Stimulated activated CD8-positive, alpha-beta memory T cell treated with anti-CD3 and anti-CD28 coated beads, Interleukin-2, amount 100 ng/mL, for 1 hour (primary cell): ENCODE measurements at places on chromosomes 2 and 18.

- DNase-seq: no peak
These were observed 38.6 kb upstream of the ARL4C start for GRCh38 chr2:234535464-234535863.

DNA sequence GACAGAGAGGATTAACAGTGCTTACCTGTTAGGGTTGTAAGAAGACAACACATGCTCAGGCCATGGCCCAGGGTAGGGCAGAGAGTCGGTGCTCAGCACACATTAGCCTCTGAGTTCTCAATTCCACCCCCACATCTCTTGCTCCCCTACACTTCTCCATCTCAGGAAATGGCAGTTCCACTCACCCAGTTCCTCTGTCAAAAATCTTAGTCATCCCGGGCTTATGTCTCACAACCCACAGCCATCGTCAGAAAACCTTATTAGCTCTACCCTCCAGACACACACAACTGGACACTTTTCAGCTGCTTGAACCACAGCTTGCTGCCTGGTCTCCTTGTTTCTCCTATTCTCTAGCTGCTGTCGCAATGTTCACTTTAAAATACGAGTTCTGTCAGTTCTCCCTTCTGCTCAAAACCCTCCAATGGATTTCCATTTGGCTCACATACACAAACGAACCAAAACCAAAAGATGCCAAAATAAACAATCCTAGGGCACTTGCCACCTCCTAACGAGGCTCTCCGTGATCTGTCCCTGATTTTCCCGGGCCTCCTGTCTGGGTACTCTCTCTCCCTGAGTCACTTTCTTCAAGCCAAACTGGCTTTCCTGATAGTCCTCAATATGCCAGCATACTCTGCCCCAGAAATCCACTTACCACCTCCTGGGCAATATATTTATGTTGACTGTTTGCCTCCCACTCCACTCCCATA lies 89.7 kb downstream of the KCTD1 start:
- no peak for DNase-seq

DNA sequence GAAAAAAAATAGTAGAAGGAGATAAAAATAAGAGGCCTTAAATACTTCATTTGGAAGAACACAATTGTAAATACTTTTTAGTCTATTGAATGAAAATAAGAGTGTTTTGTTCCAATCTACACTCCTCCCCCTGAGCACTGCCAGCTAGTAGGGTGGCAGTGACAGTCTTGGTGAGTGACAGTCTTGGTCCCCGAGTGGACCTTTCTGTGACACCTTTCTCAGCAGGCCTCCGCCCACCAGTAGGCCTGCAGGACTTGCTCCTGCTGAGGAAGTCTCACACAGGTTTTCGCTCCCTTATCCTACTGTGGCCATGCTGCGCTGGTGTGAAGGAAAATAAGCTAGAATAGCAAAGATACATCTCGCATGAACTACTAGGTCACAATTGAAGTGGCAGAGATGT lies 666.8 kb downstream of the NR4A2 start:
- no peak for DNase-seq

DNA sequence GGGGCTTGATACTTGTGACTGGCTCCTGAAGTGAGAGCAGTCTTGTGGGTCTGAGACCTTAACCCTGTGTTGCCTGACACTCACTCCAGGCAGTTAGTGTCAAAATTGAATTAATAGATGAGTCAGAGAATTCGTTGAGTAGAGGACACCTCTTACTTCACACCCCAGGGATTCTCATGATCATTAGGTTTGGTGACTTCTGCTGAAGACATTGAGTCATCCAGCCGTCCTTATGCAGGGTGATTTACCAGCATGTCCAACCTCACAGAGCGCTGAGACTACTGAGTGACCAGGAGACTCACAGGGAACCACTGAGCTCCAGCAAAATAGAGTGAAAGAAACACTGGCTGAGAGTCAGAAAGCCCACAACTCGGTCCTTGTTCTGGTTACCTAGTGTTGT lies 36.0 kb upstream of the EVA1A start:
- no peak for DNase-seq

- DNase-seq: no peak
These were observed 17.7 kb downstream of the FIGN start for GRCh38 chr2:163717993-163718680.

DNA sequence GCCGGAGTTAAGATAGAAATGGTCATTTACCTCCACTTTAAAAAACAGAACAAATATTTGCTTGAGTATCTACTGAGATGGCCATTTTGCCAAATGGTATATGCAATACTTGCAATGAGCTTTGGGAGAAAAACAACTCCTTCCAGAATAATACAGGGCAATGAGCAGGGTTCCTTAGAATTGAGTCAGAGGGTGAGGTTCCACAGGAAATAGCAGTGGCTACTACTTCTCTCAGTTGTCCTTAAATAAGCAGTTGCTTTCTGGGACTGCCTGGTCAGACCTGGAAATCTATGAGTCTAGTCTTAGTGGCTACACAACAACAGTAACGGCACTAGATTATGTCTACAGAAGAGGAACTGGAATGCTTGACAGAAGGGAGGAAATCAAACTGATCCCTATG lies 80.9 kb upstream of the CCDC85A start:
- no peak for DNase-seq

- no peak for DNase-seq
These were observed 27.1 kb upstream of the BARD1 start for GRCh38 chr2:214836568-214836967.

DNA sequence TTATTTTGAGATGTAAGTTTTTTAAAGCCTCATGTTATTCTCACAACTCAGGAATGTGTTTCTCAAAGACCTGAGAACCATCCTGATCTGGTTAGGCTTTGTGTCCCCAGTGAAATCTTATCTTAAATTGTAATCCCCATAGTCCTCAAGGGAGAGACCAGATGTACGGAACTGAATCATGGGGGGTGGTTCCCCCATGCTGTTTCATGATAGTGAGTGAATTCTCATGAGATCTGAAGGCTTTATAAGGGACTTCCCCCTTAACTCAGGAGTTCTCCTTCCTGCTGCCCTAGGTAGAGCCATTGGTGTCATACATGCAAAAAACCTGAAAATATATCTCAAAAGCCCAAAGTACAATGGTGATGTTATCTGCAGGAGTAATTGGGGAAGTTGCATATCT lies 836.7 kb downstream of the CBLN2 start:
- DNase-seq: no peak

GRCh38 chr2:149724091-149724490 lies 136.5 kb upstream of the MMADHC start:
- no peak for DNase-seq

GRCh38 chr2:230939691-230940470 lies 14.8 kb upstream of the GPR55 start:
- DNase-seq: no peak

DNA sequence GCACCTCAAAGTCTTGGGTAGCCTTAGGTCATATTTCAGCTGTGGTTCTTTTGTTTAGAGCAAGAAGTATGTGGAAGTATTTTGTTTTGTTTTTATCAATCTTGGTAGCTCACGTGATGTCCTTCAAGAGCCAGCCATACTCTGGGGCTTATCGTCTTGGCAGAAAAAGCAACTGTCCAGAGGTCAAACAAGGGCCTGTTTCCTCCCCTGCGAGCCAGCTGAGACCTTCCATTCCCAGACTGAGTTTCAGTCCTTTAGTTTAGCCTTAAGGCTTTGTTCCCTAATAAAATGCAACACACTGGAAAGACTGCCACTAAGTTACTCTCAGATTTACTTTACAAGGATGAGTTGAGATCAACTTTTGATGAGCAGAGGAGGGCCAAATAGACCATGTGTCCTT lies 63.5 kb downstream of the TXNL1 start:
- DNase-seq: no peak
